ENCODE measurements at places on chromosomes 13 and 19. TPM values are rescaled to one million over a fixed set of nuclear protein-coding genes. Genes with fewer than 3 reads are reported as not detected.

GRCh38 chr13:106373989-106374572, 161.4 kb downstream of the EFNB2 start:
- DNase-seq = no peak

SYCN gene
- not detected for total RNA-seq

DNA sequence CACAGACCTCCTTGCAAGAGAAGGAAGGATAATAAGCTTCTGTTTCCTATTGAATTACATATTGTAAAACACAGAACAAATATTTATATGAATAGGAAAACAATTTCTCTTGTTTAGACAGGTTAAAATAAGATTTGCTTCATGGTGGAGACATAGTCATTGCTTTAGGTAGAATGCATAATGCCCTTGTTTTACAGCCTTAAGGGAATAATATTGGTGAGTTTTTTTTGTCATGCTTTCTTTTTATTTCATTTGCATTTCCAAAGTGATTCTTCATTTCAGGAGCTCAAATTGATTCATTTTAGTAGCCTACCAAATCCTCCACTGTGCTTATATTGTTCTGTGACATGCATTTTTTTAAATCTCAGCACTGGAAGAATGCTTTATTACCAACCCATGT, 690.7 kb downstream of the OLFM4 start:
- DNase-seq = no peak

DNA sequence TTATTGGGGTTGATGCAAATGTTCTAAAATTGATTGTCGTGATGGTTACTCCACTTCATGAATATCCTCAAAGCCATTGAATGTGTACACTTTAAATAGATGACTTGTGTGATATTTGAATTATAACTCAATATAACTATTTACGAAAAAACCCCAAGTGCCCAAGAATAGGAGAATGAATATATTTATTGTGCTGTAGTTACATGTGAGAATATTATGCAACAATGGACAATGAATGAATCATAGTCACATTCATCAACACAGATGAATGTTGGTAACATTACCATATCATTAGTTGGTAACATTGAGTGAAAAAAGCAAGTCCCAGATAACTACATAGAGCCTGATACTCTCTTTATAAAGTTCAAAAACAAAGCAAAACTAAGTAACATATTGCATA, 127.8 kb upstream of the UBL3 start:
- DNase-seq = no peak

DNA sequence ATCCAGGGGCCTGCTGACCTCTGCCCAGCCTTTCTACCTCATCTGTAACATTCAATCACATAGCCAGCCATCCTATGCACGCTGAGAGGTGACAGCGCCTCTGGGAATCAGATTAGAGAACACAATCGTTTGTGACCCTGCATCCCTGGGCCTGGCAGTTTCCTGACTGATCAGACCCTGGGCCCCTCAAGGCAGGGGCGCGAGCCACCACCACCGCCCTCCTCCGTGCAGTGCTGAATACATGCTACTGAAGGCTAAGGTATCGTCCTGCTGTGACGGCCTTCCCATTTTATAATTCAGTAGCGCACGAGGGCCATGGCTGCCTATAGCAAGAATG, 1.3 kb downstream of the TMTC4 start:
- no peak for DNase-seq

DNA sequence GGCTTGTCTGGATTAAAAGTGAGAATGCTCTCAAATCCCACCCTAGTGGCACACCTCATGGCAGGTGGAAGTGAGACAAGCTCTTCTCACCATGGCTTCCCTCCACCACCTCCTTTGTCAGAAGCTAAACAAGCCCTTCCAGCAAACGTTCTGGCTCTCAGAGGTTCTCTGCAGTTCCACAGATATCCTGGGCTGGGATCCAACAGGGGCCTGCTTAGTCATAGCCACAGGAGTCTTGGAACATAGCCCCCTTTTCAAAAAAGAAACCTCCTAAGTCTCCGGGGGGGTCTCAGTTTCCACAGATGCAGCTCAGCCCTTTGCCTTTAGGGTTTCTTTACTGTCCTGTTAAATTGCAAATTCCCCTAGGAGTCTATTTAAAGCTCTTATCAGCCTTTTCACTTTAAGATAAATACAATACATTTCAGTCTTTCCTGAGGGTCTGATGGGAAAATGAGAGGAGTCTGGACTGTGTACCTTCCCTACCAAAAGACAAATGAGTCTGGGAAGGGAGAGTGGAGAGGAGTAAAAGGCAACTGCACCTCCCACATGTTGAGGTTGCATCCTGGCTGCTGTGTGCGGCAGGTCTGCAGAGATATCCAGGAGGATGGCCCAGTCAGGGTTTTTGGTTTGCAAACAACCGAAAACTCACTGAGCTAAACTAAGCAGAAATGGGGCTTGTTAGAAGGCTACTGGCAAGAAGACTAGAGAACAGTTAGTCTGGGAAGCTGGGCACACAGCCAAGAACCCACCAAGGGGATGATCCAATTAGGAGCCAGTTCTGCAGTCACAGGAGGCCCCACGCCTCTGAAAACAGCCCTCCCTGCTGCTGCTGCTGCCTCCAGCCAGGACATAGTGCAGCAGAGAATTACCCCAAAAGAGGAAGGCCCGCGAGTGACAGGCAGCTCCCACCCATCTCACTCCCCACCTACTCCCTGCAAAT, 41.4 kb upstream of the SERP2 start:
- DNase-seq = no peak

DNA sequence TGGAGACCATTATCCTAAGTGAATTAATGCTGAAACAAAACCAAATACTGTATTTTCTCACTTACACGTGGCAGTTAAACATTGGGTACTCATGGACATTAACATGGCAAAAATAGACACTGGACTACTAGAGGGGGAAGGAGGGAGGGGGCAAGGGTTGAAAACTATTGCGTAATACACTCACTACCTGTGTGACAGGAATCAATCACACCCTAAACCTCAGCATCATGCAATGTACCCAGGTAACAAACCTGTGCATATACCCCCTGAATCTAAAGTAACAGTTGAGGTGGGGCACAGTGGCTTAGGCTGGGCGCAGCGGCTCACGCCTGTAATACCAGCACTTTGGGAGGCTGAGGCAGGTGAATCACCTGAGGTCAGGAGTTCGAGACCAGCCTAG, 207.0 kb downstream of the TDRD3 start:
- DNase-seq = no peak

DNA sequence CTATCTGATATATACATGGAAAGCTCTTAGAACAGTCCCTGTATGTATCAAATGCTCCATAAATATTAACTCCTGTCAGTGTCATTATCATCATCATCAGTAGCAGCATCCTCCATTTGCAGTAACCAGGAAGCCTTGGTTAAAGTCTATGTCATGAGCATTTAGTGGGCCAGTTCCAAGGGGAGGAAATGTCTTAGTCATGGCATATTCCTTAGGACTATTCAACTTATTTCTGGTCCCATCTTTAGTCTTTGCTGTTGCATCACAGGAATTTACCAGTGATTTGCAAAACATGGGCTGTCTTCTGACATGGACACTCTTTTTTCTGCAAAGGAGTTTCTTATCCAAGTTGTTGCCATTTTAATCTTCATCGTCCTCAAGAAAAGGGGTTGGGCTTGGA, 98.4 kb downstream of the WDFY2 start:
- DNase-seq = no peak

DNA sequence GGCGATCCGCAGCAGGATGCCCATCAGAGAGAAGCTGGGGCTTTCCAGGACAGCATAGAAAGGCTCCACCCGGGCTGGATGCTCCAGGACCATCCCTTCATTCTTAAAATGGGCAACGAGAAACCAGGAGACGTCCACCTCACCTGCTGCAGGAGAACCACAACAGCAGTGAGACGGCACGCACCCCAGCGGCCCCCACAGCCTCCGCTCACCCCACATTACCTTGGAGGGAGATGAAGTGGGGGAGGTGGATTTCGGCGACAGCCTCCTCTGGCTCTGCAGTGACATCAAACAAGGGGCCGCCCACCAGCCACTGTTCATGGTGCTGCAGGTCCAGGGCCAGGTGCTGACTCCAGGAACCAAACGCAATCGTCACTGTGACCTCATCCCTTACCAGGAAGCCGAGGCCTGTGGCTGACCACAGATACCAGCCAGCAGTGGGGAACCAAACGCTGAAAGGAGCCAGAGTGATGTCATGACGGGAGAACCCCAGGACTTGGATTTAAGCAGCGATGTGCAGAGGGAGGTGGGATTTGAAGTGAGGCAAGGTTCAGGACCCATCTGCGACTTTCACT, 25.1 kb downstream of the CARD8 start:
- no peak for DNase-seq

RFC3 gene
- 19.0 TPM for total RNA-seq

DNA sequence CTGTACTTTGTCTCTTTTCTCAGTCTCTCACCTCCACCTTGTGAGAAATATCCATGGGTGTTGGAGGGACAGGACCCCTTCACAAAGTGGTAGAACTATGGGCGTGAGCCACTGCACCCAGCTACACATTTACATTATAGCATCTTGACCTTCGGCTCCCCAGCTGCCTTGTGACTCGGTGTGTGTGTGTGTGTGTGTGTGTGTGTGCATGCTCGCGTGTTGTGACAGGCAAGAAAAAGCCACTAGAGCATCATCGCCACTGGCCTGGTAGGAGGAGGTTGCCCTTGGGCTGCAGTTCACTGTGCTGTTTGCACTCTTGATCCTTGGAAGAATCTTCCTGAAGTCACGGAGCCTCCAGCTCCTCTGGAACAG, 13.7 kb upstream of the ZNF888 start:
- no peak for DNase-seq

IFI30 gene
- 51.9 TPM for total RNA-seq

LILRB2 gene
- total RNA-seq = not detected

All from Caki2 (cell line).